ENCODE measurements at places on chromosomes 6 and 20. TPM values are rescaled to one million over a fixed set of nuclear protein-coding genes. Genes with fewer than 3 reads are reported as not detected.

The CRYBG1 gene
- 10.1 TPM for total RNA-seq

The TPBG gene
- total RNA-seq: 37.7 TPM

- DNase-seq: no peak
These were observed 141.9 kb downstream of the CEBPB start for GRCh38 chr20:50332491-50332980.

The PARD6B gene
- 2.8 TPM for total RNA-seq

The C20orf96 gene
- total RNA-seq: 0.58 TPM

The RPS10 gene
- total RNA-seq: 2,695 TPM

GRCh38 chr6:74431873-74432580 lies 736.0 kb downstream of the CD109 start:
- no peak for DNase-seq

GRCh38 chr20:1472556-1473245 lies 6.1 kb upstream of the NSFL1C start:
- DNase-seq: no peak

Data from SJSA1 (cell line).